Stimulated activated CD4-positive, alpha-beta T cell treated with anti-CD3 and anti-CD28 coated beads, Interleukin-1b, Interleukin-23, amount 100 ng/mL, for 24 hours (primary cell): ENCODE measurements at places on chromosomes 16 and 17.

GRCh38 chr17:69733171-69734012 lies 318.9 kb downstream of the MAP2K6 start:
- DNase-seq = no peak

DNA sequence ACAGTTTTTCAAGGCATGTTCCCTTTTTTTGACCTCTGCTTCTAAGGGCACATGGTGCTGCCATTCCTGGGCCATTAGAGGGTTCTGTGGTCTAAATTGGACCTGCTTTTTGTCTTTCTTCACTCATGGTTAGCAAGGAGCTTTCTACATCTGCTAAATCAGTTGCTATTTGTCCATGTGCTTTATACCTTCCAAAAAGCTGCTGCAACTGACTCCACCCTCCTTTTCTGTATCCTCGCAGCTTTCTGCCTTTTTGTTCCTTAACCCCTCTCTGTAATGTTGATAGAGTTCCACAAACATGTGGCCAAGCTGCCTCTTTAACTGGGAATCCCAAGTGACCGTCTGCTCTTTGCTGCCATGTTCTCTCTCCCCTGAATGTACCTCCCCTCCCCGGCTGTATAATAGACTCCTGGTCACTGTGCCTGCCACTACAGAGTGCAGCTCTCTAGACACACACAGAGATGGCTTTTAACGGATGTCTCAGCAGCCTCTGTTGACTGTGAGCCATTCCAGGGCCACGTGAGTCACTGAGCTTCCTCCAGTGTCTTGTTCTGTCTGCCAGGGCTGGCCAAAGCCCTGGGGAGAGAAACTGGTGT lies 57.4 kb upstream of the TEKT3 start:
- DNase-seq = no peak

DNA sequence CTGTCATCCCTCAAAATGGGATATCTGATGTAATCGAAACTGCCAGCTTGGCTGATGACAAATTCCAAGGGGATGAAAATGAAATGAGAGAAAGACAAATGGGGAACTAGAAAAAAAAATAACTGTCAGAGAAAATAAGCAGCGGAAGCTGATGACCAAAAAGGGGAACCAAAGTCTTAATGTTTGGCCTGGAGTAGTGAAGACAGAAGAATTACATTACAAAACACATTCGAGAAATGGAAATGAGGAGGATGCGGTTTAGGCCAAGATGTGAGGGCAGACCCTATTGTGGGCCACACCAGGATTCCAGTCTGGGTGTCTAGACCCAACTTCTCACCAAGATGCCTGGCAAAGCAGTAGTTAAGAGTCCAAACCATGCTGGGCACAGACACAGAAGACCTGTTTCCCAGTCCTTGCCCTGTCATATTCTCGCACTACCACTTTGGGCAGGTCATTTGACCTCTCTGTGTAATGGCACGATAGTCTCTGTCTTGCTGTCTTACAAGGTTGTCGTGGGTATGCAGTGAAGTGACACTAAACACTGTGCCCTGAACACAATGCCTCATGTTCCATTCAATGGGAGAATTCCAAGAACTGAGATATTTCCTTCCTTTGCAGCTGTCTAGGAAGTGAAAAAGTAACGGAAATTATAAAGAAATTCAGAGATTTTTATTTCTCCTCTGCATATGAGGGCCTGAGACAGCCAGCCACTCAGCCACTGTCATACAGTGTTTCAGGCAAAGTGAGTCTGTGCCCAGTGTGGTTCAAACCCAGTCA lies 12.3 kb upstream of the CCL2 start:
- DNase-seq = no peak

DNA sequence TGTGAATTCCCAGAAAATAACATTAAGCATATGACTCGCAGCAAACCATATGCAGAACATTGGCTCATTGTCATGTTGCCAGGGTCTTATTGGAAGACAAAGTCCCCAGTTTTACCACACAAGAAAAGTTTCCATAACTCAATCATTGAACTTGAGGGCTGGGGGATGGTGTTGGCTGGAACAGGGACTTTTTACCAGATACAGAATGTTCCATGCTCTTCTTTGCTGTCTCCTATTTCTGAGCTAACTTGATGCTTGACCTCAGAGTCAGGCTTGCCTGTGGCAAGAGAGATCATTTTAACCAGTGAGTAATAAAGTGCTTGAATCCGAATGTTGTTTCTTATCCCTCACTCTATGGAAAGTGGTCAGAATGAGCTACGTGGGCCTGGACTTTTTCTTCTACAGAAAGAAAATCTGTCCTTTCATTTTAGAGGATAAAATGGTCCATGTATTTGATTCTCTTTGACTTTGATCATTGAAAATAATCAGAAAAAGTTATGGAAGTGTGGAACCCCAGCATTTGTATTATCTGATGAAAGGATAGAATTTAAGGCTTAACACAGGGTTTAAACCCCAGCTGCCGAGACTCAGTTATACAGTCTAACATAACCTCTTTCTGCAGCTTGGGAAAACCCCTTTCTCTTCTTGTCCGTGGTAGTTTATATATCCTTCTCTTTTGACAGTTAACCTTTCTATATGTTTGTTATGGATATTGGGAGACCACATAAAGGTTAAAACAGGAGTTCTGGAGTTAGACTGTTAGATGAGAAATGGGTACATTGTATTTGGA lies 67.0 kb downstream of the TUBD1 start:
- DNase-seq = no peak

GRCh38 chr16:89045181-89045815 lies 48.4 kb upstream of the ACSF3 start:
- no peak for DNase-seq

GRCh38 chr16:85134076-85134788 lies 22.0 kb upstream of the CIBAR2 start:
- no peak for DNase-seq

- no peak for DNase-seq
These were observed 103.3 kb downstream of the CA4 start for GRCh38 chr17:60253048-60253447.

- no peak for DNase-seq
These were observed 70.4 kb downstream of the USP32 start for GRCh38 chr17:60321336-60322055.

DNA sequence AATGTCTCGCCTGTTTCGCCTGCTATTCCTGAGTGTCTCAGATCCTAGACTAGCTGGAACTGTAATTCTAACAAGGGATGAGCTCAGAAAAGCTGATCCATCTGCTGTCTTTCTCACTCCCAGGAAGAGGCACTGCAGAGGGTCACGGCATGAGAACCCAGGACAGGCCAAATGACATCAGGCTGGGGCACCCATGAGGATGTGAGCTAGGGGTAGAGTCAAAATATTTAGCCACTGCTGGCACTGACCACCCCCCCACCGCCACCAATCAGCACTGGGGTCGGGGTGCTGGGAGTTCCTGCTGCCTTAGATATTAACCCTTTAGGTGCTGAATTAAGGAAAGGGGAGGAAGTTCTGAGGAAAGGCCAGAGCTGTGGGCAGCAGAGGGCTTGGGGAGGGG lies 112.4 kb downstream of the IRX3 start:
- no peak for DNase-seq

DNA sequence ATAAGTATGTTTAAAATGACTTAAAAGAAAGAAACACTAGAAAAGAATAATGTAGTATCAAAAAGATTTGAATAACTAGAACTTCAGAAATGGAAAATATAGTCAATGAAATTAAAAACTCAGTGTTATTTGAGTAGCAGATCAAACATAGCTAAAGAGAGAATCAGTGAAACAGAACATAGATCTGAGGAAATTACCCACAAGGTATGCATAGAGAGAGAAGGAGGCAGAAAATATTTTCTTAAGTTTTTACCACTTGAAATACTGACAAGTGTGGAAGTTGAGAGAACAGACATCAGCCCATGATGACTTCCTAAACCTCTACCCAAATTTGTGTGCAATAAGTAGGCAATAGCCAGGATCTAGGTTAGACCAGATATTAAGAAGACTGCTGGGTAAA lies 52.4 kb downstream of the ARHGAP17 start:
- DNase-seq = no peak

DNA sequence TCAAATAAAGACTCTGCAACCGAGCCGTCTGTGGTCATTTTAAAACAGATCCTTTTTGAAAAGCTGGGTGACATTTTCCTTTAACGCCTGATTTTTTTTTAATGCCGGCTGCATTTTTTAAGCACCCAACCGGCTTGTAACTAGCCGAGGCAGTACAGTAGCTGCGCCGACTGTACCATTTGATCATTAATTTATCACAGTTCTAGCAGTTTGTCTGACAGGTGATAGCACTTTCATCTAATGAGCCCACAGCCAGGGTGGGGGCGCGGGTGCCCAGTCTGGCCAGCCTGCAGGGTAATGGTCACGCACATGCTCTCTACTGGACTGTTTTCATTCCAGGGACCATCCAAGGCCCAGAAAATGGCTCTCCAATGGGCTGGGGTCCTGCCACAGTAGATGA lies 68.8 kb downstream of the IRX5 start:
- no peak for DNase-seq

- no peak for DNase-seq
These were observed 1839.2 kb downstream of the TP53TG3F start for GRCh38 chr16:35298460-35299243.

- peak; percentile 84 for DNase-seq
These were observed 64.4 kb upstream of the DNAJA2 start for GRCh38 chr16:47037746-47038458.

DNA sequence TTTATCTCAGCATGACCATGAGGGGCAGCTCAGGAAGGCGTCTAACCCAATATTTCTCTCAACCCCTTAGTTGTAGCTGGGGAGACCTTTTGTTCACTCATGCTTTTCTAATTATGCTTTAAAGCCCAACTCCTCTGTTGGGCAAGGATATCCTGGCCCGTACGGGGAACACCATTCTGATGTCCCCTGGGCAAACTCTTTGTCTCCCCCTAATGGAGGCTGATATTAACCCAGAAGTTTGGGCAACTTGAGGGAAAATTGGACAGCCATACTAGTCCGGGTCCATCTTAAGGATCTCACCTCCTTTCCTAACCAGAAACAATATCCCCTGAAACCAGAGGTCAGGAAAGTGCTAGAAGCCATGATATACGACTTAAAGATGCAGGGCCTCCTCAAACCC lies 143.7 kb upstream of the COX10 start:
- DNase-seq = no peak

DNA sequence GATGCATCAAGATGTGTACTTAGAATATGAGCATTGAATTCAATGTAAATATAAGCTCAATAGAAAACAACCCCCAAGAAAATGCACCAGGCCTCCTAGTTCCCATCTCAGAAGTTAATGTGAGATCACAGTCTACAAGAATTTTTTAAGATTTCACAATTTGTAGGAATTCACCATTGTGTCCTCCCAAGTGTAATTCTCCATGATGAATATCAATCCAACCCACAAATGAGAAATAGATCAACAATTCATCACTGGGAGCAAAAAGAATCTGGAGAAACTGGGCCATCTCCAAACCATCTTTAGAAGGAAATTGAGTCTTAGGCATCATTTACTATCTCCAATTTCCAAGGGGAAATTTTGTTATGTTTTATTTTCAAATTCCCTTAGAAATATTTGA lies 310.5 kb upstream of the GOT2 start:
- DNase-seq = no peak

GRCh38 chr17:37019117-37019740 lies 70.5 kb downstream of the AATF start:
- no peak for DNase-seq

DNA sequence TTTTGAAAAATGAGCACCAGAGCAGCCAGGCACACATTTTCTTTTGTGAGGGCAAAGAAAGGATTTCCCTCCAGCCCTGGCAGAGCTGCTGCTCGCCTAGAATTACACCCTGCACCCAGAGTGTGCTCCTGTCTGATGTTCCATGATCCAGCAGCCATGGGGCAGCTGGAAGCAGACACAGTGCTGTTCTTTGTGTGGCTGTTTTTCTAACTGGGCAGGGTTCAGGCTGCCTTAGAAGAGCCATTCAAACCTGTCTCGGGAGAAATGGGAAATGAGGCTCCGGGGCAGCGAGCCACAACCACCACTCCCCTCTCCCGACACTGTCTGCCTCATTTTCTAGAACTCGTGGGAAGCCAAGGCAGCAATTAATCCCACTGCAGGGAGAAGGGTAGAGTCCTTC lies 28.9 kb downstream of the LITAF start:
- DNase-seq = no peak

DNA sequence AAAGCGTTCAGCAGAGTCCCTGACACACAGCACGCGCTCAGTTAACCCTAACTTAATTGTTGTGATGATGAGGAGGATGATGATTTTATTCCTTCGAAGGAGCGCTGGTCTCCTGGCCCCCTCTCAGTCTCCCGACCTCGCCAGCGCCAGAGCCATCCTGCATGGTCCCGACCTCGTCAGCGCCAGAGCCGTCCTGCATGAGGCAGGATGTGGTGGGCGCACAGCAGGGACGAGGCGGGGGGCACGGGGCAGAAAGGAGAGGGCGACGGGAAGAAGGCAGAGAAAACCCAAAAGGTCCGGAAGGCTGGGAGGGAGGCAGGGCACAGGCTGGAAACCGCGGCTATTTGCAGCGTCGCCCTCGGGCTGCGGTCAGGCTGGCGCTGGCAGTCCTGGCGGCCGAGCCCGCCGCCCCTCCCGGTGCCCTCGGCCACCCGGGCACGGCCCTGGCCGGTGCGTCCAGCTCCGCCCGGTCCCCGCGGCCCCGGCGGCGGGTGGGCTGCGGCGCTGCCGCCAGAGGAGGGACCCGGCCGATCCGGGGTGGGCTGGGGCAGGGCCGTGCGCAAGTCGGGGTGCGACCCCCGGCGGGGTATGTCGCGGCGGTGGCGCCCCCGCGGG lies 3.0 kb upstream of the TAC4 start:
- no peak for DNase-seq

- no peak for DNase-seq
These were observed 151.6 kb downstream of the PHKB start for GRCh38 chr16:47612711-47613110.

GRCh38 chr16:9680019-9680655 lies 502.1 kb downstream of the GRIN2A start:
- DNase-seq = no peak

DNA sequence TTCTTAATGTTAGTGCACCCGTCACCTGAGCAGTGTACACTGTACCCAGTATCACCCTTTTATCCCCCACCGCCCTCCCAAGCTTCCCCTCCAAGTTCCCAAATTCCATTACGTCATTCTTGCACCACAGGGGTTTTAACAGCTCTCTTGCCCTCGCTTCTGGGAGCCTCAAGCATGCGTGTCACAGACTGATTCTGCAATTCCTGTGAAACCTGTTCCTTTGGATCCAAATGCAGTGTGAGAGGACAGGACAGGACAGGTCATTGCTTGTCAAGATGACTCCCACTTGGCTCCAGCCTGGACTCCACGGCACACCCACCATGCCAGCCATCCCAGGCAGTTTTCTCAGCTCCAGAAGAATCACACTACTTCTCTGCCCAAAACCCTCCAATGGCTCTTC lies 44.1 kb downstream of the CYB5D2 start:
- DNase-seq = no peak

GRCh38 chr16:76237471-76237870 lies 39.7 kb upstream of the CNTNAP4 start:
- no peak for DNase-seq

GRCh38 chr17:41648411-41649195 lies 24.2 kb upstream of the KRT17 start:
- DNase-seq = peak; percentile 79

GRCh38 chr16:14632693-14633569 lies at the start of gene BFAR:
TSS of gene BFAR (plus strand) at chr16:14632951. CDS start at chr16:14644347, 11,396 bp downstream.
- peak; percentile 97 for DNase-seq
